T-helper 1 cell (primary cell): ENCODE measurements at places on chromosomes 4 and X.

DNA sequence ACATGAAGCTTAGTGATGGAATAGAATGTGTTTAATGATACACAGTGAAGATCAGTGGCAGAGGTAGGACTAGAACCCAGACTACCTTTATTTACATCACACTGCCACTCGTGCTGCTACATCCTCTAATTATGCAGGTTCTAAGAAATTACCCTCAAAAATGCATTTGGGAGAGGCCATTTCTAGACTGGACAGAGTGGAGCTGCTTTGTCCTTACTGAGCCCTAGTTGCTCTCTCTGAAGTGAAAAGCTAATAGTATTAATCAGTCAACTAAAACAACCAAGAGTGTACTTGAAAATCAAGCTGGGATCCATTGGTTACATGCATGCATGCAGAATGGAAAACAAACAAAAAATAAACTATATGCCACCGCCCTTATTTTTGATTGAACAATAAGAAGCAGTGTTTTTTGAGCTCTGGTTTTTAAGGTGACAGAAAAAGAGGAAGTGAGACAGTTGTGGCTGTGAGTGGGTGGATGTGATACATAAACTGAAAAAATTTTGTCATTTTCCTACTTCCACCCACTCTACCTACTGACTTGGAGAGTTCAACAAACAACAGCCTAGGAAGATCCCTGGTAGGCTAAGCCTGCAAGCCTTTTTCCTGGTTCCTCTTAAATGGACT, 6.8 kb upstream of the VSIG4 start:
- DNase-seq = peak; percentile 76

DNA sequence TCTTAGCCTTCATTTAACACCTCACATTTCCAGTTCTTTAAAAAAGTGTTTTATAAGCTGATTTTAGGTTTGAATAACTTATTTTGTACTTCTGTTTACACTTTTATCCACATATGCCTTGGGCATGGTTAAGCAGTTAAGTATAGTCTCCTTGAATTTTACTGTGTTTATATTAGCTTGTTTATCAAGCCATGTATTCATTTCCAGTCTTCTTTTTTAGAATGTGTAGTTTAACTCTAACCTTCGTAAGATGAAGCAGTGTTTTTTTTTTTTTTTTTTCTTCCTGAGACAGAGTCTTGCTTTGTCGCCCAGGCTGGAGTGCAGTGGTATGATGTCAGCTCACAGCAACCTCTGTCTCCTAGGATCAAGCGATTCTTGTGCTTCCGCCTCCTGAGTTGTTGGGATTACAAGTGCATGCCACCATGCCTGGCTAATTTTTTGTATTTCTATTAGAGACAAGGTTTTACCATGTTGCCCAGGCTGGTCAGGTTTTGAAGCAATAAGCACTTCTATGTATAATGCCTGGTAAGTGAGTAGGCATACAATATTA, 42.5 kb downstream of the BMP2K start:
- DNase-seq = no peak

GRCh38 chr4:58275856-58276255, 1165.7 kb upstream of the IGFBP7 start:
- no peak for DNase-seq

- no peak for DNase-seq
These were observed 10.4 kb downstream of the CCSER1 start for GRCh38 chr4:90137555-90137954.

DNA sequence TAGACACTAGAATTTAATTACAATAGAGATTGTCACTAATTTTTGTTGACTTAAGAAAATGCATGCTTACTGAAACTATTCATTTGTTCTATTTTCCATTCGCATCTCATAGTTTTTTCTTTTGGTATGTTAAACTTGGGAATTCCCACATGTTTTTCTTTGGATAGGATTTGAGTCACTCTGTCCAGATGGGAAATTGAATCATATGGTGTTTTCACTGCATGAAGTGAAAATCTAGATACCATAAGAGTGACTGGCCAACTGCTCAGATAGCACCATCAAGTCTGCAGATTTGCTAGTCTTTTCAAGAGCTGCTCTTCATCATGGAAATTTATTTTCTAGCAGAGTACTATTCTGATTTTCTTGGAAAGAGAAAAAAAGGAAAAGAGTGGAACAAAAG, 172.6 kb downstream of the FAM47B start:
- DNase-seq = no peak

- DNase-seq = no peak
These were observed 1460.6 kb upstream of the PCDH7 start for GRCh38 chr4:29259556-29259955.

GRCh38 chrX:123807835-123808416, 51.9 kb upstream of the XIAP start:
- no peak for DNase-seq

DNA sequence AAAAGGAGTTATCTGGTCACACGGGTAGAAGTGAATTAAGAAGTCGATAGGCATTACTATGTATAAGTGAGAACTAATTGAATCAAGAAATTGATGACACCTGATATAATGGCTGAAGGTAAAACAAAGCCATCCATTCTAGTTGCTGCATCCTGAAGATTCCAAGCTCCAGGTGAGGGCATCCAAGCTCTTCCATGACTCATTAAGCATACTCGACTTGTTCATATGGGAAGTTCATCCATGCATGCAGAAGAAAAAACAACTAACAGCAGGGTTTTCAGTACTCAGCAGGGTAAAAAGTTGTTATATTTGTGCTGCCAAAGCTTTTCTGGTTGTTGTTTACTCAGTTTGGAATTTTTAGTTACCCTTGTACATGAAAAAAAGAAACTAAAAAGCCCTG, 508.0 kb upstream of the CXorf51A start:
- no peak for DNase-seq

GRCh38 chr4:153806073-153806472, 17.2 kb upstream of the SFRP2 start:
- no peak for DNase-seq

DNA sequence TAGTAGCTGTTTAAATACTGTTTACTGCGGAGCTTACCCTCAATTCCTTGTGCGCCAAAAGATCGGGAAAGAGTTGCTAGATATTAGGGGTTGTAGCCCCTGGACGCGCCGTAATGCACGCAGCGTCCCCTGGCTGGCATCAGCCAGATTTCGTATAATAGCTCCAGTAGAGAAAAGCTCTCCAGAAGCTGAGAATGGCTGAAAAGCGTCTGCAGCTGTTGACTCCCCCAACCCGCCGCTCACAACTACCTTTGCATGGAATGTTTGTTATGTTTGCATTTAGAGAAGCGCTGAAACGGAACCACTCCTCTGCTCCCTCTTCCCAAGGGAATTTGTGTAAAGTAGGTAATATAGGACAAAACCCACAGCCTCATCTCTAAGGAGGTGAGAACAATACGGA, 3.7 kb downstream of the DOCK11 start:
- no peak for DNase-seq

- no peak for DNase-seq
These were observed 72.0 kb upstream of the MAGEB16 start for GRCh38 chrX:35726176-35726575.

- peak; percentile 8 for DNase-seq
These were observed 55.0 kb upstream of the PAK3 start for GRCh38 chrX:111041018-111041462.

GRCh38 chr4:26320538-26321372, at the start of gene RBPJ:
RBPJ (plus strand) TSS chr4:26321014; CDS start chr4:26321029, 15 bp downstream.
- peak; percentile 84 for DNase-seq

DNA sequence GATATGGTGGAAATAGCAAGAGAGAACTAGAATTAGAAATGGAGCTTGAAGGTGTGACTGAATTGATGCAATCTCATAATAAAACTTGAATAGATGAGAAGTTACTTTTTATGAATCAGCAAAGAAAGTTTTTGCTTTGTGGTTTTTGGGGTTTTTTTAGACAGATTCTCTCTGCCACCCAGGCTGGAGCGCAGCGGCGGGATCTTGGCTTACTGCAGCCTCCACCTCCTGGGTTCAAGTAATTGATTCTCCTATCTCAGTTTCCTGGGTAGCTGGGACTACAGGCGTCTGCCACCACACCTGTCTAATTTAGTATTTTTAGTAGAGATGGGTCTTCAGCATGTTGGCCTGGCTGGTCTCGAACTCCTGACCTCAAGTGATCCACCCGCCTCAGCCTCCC, 23.7 kb upstream of the NEIL3 start:
- DNase-seq = no peak

DNA sequence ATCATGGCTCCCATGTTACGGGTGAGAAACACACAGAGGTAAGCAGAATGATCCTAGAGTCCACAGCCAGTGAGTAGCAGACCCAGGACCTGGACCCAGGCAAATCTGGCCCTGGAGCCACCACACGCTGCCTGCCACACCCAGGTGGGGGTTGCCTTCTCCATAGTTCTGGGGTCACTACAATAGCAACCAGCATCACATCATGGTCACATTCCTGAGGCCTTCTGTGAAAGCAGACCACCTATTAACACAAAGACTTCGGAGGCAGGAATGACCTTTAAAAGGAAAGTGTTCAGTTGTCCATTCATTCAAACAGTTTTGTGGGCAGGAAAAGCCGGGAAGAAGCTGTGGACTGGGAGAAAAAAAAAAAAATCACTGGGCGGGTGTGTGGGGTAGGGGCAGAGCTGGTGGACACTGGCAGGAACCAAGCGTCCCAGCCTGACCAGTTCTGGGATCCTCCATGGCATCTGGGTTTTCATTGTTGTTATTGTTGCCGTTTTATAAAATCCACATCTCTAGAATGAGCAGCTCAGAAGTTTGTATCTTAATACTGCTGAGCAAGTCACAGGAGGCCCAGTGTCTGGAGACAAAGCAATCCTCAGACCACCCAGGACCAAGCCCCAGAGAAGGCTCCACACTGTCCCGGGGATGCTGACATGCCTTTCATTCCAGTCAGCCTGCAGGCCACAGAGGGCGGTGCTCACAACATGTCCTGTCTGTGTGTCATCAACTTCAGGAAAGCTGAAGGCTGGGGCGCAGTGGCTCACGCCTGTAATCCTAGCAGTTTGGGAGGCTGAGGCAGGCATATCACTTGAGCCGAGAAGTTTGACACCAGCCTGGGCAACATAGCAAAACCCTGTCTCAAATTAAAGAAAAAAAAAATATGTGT, 67.0 kb downstream of the SEL1L3 start:
- DNase-seq = no peak

DNA sequence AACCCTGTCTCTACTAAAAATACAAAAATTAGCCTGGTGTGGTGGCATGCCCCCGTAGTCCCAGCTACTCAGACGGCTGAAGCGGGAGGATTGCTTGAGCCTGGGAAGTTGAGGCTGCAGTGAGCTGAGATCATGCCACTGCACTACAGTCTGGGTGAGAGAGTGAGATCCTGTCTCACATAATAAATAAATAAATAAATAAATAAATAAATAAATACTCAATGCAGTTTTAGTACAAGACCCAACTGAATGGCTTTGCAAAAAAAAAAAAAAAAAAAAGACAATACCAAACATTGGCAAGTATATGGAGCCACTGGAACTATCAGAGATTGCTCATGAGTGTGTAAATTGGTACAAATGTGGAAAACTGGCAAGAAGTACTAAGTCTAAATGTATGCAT, 3.3 kb upstream of the CYP4V2 start:
- no peak for DNase-seq

- DNase-seq = no peak
These were observed 249.7 kb downstream of the NR3C2 start for GRCh38 chr4:148192526-148192925.

GRCh38 chrX:132092439-132093065, 35.3 kb downstream of the FRMD7 start:
- DNase-seq = peak; percentile 15

DNA sequence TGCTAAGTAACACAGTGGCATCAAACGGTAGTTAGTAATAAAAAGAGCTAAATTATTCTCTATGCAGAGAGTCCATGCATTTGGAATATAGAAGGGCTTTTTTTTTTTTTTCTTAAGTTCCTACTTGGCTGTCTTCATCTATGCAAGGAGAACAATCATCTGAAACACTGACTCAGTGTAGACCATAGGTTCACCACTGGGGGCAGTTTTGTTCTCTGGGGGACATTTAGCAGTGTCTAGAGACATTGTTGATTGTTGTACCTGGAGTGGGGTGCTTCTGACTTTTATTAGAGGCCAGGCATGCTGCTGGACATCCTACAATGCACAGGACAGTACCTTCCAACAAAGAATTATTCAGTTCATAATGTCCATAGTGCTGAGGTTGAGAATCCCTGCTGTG, 41.2 kb downstream of the TMA16 start:
- DNase-seq = no peak

- DNase-seq = no peak
These were observed 689.1 kb upstream of the DIAPH2 start for GRCh38 chrX:95995583-95995982.

DNA sequence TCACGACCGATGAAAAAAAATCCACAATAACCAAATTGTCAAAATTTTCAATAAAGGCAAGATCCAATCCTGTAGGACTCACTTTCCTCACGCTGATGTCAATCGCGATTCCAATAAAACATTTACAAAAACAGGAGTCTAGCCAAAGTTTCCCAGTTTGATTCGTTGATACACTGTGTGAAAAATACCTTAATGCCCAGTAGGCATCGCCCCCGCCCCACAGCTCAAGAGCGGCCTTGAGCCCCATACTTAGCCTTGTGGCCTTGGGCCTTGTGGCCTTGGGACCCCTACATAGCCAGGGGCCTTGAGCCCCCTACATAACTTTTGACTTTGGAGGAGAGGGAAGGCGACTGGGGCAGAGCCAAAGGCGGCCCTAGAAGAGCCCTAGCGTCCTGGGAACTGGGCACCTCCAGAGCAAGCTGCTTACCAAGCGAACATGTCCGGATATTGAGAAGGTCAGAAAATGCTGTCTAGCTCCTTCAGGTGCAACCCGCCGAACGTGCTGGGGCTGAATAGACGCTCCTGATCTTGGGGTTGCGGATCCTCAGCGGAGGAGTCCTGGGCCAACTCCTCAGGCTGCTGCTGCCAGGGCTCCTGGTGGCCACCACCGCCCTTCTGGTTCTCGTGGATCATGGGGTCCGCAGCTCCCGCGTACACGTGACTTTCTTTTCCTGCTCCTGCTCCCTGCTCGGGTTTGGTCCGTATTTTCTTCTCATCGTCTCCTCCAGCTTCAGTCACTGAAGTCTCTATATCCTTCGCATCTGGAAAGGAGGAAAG, 62.9 kb downstream of the RHOXF2B start:
- no peak for DNase-seq

DNA sequence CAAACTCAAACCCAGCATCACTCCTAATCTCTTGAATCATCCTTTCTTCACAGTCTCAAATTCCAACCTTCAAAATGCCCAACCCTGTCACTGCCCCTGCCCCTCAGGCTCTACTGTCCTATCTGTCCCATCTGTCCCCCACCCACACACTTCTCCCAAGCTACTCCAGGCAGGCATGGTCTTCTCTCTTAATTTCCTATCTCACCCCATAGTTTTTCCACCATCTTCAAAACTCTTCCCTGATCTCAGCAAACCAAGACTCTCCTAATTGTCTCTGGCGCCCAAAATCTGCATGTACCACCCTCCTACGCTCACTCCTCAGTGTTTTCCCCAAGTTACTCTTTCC, 644 bp downstream of the LAMP2 start:
- no peak for DNase-seq

GRCh38 chrX:123869488-123869887, 9.6 kb downstream of the XIAP start:
- no peak for DNase-seq

DNA sequence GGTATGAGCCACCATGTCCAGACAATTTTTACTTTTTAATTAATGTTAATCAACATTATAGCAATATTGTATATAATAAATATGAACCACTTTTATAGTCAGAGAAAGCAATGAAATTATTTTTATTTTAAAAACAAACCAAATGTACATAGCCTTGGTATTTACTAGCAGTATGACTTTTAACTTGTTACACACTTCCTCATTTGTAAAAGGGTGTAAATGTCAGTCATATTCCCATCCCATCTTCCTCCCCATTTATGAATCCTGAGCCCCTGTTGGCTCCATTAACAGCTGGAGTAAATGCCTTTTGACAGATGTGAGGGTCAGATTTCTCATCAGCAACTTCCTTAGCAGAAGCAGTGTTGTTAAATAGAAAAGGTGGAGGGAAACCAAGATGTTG, 179.6 kb upstream of the SPRY1 start:
- DNase-seq = no peak
